ENCODE measurements at places on chromosomes 3 and 15. TPM values are rescaled to one million over a fixed set of nuclear protein-coding genes. Genes with fewer than 3 reads are reported as not detected.

Gene CHRM5
- not detected for total RNA-seq

DNA sequence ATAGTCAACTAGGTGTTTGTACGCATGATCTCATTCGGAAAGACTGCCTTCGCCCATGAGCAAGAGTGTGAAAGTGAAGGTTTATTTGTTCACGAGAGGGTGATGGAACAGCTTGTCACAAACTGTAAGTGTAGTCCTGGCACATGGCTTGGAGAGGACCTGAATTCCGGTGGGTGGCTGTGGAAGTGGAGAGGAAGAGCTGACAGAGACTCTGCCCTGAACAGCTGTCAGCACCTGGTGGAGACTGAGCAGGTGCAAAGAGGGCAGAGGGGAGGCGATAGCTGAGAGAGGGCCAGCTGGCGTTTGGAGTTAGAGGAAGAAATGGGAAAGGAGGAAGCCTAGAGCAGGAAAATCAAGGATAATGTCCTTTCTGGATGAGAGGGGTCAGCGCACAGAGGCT is 155.7 kb downstream of the EEFSEC start:
- peak; percentile 24 for DNase-seq

DNA sequence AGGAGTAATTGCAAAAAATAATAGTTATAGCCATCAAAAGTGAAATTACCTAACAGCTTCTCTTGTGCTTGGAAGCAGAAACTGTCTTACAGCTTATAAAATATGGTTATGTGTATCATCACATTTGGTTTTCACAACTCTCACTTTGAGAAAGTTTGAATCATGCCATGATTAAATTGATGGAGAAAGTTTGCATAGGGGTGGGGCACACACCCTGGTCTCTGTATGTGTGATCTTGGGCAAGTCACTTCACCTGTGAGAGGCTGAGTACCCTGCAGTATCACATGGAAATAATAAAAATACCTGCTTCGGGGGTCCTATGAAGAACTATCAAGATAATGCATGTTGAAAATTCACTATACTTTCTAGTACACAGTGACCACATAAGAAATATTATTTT is 471.4 kb downstream of the RAP2B start:
- DNase-seq, result no peak

Gene RBP2
- total RNA-seq, result not detected

All from ureter (tissue), 1 donor.